ENCODE measurements at places on chromosomes 11 and 22. TPM values are rescaled to one million over a fixed set of nuclear protein-coding genes. Genes with fewer than 3 reads are reported as not detected.

DNA sequence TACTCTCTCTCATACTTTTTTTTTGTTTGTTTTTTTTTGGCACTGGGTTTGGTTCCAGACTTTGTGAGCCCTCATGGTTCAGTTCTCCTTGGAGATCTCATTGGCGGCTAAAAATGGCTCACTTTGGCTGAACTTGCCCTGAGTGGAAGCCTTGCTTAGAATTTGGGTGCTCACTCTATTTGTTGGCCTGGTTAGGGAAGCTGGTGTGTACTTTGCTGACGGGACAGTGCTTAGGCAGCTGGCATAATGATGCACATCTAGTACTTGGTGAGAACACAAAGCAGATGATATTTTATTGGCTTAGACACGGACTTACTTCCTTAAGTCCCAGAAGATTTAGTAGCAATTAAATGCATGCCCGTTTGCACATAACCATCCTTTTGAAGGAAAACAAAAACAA lies 66.5 kb upstream of the GRAMD1B start:
- no peak for DNase-seq

DNA sequence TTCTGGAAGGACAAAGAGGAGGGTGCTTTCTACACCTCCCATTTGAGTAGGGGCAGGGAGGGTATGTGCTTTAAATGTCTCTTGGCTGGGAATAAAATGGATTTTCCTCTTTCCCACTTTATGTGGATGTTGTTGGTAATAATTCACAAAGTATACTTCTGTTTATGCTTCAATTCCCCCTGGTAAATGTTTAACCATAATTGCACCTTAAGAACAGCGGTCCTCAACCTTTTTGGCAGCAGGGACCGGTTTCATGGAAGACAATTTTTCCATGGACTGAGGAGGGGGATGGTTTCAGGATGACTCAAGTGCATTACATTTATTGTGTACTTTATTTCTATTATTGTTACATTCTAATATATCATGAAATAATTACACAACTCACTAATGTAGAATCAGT lies 4.0 kb upstream of the TP53AIP1 start:
- no peak for DNase-seq

DNA sequence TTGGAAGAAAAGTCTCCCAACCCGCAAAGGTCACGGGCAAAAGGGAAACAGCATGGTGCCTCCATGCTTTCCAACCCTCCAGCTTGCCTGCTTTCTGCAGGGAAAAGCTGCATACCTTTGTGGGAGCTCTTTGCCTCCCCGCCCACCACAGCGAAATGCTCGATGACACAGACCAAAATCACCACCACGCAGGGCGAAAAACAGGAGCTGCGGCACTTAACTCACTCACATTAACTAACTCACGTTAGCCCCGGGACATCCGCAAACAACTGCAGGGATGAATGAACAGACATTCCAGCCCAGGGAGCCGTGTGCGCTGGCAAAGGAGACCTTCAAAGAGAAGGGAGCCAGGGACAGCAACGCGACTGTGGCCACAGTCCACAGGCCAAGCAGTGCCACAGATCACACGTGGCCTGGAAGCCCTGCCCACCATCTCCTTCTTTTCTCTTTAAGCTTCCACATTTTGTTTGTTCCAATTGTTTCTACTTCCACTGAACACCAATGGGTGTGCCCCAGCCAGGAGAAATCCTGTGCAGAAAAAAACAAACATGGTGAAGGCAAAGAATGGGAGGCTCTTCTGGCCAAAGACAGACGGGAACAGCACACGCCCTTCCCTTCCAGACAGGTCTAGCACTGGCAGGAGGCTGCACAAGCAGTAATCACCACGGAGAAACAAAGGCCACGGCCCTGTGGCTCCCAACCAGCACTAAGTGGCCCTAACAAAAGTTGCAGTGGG lies 39.3 kb downstream of the DUSP8 start:
- DNase-seq: no peak

DNA sequence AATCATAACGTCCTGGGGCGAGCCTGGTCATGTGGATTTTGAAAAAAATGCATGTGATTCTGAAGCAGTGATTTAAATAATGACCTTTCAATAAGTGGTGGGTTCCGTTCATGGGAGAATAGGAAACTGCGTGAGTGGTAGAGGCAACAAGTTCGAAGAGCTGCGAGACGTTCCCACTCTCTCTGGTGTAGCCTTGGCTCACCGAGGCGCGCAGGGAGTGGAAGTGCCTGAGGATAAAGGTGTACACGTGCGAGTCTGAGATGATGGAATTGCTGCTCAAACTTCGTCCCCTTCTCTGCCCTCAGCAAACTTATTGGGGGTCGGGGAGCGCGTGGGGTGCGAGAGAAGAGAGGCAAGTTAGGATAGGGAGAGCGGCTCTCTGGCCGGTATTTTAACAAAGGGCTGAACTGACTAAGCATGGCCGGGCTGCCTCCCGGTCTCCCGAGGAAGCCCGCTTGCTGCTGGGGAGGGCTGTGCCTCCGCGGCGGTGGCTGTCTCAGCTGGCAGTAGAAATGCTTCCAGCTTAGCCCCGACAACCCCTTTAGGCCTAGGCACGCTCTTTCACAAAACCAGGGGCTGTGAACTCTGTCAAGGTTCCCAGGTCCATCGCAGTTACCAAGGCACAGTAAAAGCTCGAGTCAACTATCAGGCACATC lies 875 bp upstream of the STT3A start:
- DNase-seq: no peak

GRCh38 chr11:34789196-34789834 lies 126.9 kb downstream of the APIP start:
- DNase-seq: no peak

- peak; percentile 47 for DNase-seq
These were observed 152.0 kb upstream of the SYN3 start for GRCh38 chr22:33209930-33210784.

GRCh38 chr11:129652835-129653234 lies 162.8 kb upstream of the TMEM45B start:
- DNase-seq: no peak

DNA sequence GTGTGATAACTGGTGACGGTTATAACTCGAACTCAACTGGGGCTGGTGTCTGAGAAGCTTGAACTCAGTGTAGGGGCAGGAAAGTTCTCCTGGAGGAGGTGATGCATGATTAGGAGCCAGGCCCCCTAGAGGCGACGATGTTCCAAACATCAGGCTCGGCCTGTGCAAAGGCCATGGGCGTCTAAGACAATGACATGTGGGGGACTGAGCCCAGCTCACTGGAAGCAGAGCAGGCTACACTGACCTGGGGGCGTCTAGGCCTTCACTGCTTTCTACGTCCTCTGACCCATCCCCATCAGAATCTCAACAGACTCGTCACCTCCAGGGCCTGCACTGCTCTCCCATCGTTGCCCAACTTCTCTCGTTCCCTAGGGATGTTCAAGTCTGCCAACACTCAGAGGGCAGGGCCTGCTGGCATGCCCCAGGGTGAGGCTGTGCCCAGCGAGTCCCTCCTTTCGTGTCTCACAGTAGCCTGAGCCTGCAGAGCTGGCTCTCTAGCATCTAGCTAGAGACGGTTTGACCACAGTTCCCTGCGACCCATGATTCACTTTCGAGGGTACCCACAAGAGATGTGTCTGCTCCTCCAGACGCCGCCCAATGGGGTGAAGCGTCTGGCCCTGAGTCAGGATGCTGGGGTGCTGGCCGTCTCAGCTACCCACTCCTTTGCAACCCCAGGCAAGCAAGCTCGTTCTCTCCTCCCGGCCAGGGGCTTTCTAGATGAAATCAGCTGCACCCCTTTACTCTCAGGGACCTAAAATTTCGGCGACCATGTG lies 1.1 kb upstream of the ATG16L2 start:
- DNase-seq: no peak

GRCh38 chr22:39360242-39360641 lies 10.5 kb downstream of the SYNGR1 start:
- DNase-seq: no peak

DNA sequence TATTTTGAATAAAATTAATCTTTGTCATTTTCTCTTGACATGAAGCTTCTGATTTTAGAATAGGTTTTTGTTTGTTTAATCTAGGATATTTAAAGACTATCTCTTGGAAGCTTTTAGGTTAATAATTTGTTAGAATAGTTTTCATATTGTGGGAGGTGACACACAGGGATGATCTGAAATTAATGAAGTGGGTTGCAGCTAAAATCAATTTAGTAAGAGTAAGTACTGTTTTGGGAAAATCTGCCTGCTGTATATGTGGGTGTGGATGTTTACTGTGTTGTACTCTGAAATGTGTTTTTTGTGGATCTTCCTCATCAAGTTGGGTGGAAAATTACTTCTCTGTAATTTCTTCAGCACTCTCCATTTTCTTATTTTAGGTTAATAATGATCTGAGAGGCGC lies 67.3 kb downstream of the BID start:
- DNase-seq: no peak

DNA sequence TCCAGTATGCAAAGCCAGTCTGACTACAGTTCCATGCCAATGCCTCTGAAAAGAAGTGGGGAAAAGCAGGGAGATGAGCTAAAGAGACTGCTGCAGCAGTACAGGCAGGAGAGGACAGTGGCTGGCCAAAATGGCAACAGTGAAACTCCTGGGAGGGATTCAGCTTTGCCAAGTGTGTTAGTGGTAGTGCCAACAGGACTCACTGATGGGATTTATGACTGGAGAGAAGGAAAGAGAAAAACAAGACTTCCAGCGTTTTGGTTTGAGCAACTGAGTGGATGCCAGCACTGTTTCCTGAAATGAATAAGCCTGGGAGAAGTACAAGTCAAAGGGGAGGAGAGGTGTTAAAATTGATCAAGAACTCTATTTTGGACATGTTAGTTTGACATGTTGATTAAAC lies 80.9 kb downstream of the PLEKHA7 start:
- no peak for DNase-seq

- DNase-seq: no peak
These were observed 190.7 kb upstream of the NCAM1 start for GRCh38 chr11:112770487-112770886.

GRCh38 chr22:49086606-49087157 lies 741.0 kb downstream of the BRD1 start:
- no peak for DNase-seq

- no peak for DNase-seq
These were observed 13.2 kb downstream of the ASPHD2 start for GRCh38 chr22:26442086-26442756.

GRCh38 chr11:69231466-69232018 lies 62.4 kb upstream of the MYEOV start:
- no peak for DNase-seq

GRCh38 chr11:61830237-61831105 lies 2.4 kb downstream of the FADS2 start:
- DNase-seq: no peak

DNA sequence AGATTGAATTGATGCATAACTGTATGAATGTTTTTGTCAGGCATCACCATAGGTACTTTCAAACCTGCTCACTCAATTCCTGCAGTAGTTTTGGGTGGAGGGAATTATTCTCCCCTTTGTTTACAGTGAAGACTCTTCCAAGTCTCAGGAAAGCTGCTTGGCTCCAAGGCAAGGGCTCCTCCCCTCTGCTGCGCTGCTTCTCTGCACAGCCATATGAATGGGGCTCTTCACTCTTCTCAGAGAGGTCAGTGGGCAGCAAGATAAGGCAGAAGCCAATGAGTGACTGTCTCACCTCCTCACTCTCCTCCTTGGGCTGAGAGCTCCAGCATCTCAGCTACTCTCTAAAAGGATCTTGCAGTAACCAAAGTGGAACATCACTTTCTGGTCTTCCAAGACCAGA lies 165.7 kb upstream of the TTC12 start:
- no peak for DNase-seq

DNA sequence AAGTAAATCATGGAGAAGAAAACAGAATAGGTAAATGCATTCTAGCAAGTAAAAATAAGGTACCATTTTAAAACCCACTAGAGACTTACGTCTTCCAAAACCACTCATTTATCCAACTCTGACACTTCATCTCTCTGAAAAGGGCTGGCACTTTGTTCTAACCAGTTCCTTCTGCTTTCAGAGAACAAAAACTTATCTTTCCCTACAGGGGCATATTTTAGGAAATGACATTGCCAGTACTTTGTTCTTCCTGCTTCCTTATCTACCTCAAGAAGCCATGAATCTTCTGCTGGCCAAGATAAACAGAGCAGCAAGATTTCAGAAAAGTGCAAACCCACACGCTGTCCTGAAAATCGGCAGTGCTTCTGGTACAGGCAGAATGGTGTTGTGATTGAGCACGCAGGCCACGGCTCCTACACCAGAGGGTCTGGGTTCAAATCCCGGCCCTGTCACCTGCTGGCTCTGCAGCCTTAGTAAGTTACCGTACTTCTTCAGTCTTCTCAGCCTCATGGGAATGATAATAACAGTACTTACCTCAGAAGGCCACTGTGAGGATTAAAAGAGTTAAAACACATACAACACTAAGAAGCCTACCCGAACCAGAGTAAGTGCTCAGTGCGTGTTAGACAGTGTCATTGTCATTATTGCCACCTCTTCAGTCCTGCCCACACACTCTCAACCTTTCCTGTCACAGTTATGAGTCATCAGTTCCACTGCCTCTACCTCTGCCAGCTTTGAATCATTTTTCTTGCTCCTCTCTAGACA lies 11.0 kb downstream of the MPZL3 start:
- no peak for DNase-seq

GRCh38 chr11:26801601-26802000 lies 79.7 kb upstream of the SLC5A12 start:
- DNase-seq: no peak

GRCh38 chr11:121282886-121283502 lies 9.6 kb upstream of the SC5D start:
- DNase-seq: no peak

The PNPLA5 gene
- not detected for total RNA-seq

The CHRM1 gene
- not detected for total RNA-seq

The LRRC56 gene
- total RNA-seq: 0.93 TPM

The LARGE1 gene
- total RNA-seq: 27.2 TPM

The APOBEC3H gene
- not detected for total RNA-seq

The F2 gene
- 1,408 TPM for total RNA-seq

The C11orf87 gene
- not detected for total RNA-seq

The MAP6 gene
- total RNA-seq: 0.33 TPM

The CRYBB2 gene
- total RNA-seq: not detected

The ANKRD49 gene
- total RNA-seq: 4.3 TPM
